Stimulated activated CD4-positive, alpha-beta T cell treated with anti-CD3 and anti-CD28 coated beads, Interleukin-1b, Interleukin-23, amount 100 ng/mL, for 1 hour (primary cell): ENCODE measurements at places on chromosomes 4 and X.

- DNase-seq = no peak
Observed at GRCh38 chrX:264634-265455, 16.3 kb upstream of the PLCXD1 start.

DNA sequence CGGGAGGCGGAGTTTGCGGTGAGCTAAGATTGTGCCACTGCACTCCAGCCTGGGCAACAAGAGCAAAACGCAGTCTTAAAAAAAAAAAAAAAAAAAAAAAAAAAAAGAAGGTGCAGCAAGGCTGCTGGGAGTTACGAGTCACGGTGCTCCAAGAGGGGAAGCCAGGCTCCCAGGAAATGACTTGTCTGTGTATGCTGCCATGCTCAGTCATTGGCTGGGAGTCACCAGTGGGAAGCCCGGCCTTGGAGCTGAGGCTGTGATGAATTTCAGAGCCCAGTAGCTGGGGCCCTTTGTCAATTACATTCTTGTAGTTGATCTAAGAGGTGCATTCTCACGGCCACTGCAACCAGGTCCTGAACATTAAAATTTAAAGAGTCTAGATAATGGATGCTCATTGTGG lies 1105.1 kb upstream of the TENM3 start:
- DNase-seq = no peak

DNA sequence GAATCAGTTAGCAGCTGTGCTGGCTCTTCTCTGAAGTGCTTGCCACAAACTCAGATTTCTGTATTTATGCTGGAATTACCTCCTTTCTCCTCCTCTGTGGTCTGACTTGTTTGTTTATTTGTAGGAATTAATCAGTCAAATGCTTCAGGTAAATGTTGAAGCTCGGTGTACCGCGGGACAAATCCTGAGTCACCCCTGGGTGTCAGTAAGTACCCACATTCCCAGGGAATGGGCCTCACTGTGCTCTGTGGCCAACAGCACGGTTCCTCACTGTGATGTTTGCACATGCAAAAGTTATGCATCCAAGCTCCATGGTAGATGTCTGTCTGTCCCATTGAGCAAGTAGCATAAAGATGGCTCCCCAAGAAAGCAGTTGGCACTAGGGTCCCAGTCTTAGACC lies 169.9 kb downstream of the DCLK2 start:
- DNase-seq = no peak

- no peak for DNase-seq
Observed at GRCh38 chrX:2960861-2961515, 31.8 kb upstream of the ARSD start.

- DNase-seq = no peak
Observed at GRCh38 chr4:167555338-167556022, 321.2 kb upstream of the SPOCK3 start.

- DNase-seq = no peak
Observed at GRCh38 chrX:37361596-37361995, 12.4 kb downstream of the PRRG1 start.

DNA sequence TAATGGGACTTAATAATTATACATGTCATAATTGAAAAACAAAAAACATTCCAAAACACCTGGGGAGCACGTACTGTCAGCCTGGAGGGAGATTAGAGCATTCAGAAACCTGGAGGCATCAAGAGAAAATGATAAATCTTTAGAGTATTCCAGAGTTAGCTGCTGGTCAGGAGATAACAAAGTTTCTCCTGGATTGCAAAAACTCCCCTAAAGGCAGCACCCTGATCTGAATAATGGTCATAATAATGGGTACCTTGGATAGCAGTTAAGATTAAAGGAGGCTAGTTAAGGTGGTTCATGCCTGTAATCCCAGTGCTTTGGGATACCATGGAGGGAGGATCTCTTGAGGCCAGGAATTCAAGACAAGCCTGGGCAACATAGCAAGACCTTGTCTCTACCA lies 15.9 kb upstream of the RAB40A start:
- DNase-seq = no peak

DNA sequence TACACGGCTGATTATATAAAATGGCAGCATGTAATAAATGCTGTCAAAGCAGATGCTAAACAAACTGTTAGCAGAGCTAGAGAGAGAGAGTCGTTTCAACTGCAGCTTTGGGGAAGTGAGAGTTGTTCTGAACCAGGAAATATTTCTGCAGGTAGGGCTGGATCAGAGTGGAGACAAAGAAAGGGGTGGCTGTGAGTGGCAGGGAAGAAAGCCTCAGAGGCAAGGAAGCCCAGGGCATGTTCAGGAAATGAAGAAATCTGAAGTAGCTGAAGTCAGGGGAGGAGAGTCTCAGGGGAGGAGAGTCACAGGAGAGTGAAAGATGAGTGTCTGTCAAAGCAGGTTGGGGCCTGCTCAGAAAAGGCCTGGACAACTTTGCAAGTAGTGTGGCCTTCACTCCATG lies 48.4 kb upstream of the RPS6KA3 start:
- DNase-seq = no peak

DNA sequence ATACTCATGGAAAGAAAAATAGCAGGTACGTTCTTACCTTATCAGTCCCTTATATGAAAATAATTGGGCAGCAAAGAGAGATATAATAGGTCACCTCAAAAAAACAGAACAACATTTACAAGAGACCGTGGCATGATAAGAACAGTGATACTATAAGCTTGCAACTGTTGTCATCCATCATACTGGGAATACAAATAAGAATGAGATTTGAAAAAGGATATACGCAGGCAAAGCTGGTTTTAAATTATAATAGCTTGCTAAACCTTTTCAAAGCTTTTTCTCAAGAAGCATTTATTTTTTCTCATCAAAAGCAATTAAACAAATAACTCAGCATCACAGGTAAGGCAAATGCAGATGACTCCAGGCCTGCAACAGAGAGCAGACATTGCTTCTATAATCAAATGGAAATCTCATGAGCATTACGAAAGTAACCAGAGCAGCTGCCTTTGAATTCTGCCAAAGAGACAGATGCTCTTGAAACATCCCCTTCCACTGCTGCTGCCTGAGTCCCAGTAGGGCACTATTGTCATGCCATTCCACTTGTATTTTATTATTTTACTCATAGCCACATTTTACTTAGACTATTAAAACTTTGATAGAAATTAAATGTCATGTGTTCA lies 620.6 kb upstream of the GNPDA2 start:
- DNase-seq = no peak
